Foreskin keratinocyte (primary cell): ENCODE measurements at places on chromosomes 4 and X. TPM values are rescaled to one million over a fixed set of nuclear protein-coding genes. Genes with fewer than 3 reads are reported as not detected.

DNA sequence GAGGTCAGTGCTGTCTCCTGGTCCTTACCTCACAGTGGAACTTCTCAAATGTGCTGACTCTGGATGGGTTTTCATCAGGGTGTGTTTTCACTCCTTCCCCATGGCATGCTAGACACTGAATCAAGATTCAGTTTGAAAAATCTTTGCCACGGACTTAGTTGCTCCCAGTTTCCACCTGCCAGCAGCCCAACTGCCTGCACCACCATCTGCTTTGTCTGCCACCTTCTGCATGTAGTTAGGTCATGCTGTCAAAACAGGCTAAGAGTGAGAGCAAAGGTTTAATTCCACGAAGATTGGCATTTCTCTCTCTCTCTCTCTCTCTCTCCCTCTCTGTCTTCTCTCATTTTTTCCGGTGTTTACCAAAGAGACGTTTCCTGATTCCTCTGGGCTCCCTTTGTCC, 258.0 kb upstream of the EDNRA start:
- DNase-seq, result no peak

DNA sequence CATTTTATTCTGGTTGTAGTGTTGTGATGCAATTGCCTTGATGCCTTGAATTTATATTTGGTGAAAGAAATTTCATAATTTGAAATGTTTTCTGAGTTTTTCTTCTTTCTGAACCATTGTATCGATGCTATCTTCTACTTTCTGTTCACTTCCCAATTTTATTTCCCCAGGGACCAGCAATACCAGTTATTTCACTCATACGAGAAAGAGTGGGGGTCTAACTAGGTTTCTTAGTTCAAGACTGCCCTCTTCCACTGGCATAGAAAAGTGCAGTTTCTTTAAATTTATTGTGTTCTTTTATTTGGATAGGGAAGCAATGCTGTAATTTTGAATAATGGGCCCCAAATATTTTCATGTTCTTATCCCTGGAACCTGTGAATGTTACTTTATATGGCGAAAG, 544.0 kb upstream of the ADGRL3 start:
- DNase-seq, result no peak

GRCh38 chrX:110310896-110311295, 7.0 kb downstream of the AMMECR1 start:
- no peak for DNase-seq

DNA sequence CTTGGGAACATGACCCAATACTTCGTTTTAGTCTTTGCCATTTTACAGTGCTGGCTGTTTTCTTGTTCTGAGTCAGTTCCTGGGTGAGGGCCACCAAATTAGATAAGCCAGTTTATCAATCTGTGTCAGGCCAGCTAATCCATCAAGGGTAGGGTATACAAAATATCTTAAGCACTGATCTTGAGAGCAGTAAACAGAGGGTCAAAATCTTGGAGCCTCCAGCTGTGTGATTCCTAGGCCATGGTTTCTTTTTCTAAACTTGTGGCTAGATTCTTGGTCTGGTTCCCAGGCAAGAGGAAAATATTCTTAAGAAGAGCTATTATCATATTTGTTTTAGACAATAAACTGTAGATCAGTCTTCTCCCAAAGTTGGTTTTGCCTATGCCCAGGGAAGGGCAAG, 1396.6 kb upstream of the PABPC4L start:
- no peak for DNase-seq

- no peak for DNase-seq
Observed at GRCh38 chr4:77564231-77564630, 41.4 kb upstream of the CXCL13 start.

DNA sequence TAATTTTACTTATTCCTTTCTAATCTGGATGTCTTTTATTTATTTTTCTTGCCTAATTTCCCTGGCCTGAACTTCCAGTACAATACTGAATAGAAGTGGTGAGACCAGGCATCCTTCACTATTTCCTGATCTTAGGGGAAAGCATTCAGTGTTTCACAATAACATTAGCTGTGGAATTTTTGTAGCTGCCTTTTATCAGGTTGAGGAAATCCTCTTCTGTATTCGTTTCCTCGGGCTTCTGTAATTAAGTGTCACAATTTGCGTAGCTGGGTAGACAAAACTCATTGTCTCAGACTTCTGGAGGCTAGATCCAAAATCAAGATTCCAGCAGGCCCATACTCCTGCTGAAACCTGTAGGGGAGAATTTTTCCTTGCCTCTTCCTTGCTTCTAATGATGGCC, 598.4 kb upstream of the FTHL17 start:
- no peak for DNase-seq

GRCh38 chr4:2672700-2673099, 83.4 kb downstream of the TNIP2 start:
- no peak for DNase-seq

GRCh38 chr4:170990989-170991589, 822.1 kb upstream of the GALNTL6 start:
- DNase-seq, result peak; percentile 4

GRCh38 chr4:100695871-100696270, 178.0 kb upstream of the EMCN start:
- DNase-seq, result no peak

DNA sequence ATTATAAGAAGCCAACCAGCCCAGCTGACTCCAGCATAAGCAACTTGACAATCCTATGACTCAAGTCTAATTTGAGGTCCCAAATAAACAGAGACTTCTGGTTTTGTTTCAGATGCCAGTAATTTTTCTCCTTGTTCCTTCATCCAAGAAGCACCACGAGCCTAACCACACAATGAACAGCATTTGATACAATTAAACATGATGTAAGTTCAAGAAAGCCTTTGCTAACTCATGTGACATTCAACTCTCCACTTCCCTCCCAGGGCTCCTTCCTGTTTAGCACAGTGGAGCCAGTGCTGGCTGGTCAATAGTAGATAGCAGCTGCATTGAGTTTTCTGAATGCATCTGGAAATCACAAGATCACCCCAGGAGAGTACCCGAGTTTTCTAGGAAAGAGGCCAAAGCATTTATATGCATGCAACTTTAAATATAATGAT, 206.3 kb downstream of the ARHGAP24 start:
- DNase-seq, result no peak

MAP7D3 gene
- 7.7 and 7.9 TPM in 2 replicates for polyA plus RNA-seq

DNA sequence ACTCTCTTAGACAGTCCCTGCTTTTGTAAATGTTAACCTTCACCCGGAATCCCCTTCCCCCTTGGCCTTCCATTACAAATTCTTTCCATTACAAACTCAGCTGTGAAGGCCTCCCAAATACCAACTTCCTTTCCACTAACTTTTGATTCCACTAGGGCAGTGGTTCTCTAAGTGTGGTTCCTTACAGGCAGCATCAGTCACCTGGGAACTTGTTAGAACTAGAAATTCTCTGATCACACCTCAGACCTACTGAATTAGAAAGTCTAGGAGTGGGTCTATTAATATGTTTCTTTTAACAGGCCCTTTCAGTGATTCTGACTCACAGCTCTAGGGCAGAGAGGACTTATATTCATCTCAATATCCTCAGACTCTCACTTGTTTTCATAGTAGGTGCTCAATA, 19.0 kb upstream of the MRPL1 start:
- peak; percentile 75 for DNase-seq
